ENCODE measurements at places on chromosomes 2 and 18. TPM values are rescaled to one million over a fixed set of nuclear protein-coding genes. Genes with fewer than 3 reads are reported as not detected.

DNA sequence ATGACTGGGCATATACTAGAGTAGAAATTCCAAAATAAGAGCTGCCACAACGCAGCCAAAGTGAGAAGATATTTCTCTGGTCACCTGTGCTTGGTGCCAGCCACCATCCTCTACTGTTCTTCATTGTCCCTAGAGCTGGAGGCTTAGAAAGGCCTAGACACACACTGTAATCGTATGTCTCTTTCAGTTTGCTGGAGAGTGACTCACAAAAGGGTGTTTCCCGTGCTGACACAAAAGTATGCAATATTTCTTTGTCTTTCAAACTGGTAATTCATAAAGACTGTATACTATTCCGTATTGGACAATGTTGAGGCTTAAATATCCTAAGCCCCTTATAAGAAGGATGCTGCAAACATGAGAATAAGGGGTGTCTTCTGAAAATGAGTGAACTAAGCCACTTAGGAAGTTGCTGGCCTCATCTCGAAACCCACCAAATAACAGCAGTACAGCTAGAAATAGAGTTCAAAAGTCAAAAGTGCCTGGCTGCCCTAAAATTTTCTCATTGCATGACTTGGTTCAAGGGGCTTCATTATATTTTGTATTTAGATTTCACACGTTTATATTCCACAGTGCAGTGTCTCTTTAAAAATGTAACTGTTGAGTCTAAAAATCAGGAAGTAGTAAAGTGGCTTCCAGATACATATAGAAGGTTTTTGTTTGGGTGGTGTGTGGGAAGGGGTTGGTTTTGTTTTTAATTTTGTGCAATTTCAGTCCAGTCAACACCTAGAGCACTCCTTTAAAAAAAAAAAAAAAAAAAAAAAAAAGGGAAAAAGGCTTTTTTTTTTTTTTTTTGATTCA lies 601.1 kb downstream of the ARHGAP15 start:
- no peak for DNase-seq

- DNase-seq, result no peak
Measured at GRCh38 chr2:217650229-217650628, 352.6 kb downstream of the TNS1 start.

- DNase-seq, result no peak
Measured at GRCh38 chr2:75925331-75926024, 214.8 kb upstream of the GCFC2 start.

DNA sequence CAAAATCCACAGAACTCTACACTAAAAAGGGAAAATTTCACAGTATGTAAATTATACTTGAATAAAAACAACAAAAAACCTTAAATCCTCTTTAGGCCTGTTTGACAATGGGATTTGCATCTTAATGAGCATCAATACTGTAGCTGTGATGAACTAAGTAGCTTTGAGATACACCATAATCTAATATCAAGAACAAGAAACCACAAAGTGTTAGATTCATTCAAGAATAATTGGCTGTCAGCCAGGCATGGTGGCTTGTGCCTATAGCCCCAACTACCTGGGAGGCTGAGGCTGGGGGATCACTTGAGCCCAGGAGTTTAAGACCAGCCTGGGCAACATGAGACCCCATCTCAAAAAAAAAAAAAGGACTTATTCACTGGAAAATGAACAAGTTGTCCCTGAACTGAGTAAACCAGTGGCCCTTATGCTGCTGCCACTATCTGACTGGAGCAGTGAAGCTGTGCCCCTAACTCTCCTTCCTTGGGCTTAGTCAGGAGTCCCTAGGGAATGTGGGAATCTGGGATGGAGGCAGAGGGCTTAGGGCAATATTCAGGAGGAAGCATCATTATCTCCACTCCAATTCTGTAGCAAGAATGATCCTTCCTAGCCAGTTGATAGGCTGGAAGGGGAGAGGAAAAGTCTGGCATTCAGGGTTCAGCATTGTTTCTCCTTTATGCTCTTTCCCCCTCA lies 88.5 kb downstream of the PRKCE start:
- DNase-seq, result no peak

DNA sequence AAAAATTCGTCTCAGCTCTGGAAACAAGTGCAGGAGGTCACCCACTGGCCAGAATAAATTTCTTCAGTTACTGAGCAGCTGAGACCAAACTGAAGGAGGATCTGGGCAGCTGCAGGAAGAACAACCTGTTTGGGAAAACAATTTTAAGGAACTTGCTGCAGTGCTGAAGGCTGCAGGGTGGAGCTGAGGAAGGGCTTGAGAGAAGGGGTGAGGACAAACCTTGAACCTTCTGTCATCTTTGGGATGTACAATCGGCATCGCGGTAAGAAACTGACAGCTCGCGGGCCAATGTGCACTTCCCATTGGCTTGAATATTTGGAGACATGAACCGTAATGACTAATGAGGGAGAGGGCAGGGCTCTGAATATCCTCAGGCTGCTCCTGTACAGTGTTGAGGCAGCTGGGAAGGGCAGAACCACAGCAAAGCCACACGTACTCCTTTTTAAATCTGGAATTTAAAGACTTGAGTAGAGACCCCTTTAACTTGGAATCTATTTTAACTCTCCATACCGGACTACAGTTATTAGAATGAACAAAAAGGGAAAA lies 90.3 kb downstream of the TACR1 start:
- DNase-seq, result no peak

DNA sequence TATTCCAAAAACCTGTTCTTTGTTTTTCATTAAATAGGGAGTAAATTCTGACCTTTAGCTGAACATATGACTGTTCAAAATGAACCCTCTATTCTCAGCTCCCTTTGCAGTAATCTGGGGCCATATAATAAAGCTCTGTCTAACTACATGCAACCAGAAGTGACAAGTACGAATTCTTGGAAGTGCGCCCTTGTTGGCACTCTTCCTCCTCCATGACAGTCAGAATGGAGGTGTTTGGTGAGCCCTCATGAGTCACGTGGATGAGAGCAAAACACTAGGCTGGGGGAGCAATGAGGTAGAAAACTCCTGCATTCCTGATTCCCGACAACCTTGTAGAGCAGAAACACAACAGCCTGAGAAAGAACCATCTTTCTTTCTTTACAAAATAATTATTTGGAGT lies 552.9 kb downstream of the FBXO15 start:
- DNase-seq, result no peak

- no peak for DNase-seq
Measured at GRCh38 chr2:61658841-61659780, 121.0 kb upstream of the XPO1 start.

GRCh38 chr2:129233166-129233565 lies 746.3 kb upstream of the RAB6C start:
- DNase-seq, result no peak

GRCh38 chr18:64245126-64245861 lies 96.4 kb upstream of the LINC00305 start:
- no peak for DNase-seq

DNA sequence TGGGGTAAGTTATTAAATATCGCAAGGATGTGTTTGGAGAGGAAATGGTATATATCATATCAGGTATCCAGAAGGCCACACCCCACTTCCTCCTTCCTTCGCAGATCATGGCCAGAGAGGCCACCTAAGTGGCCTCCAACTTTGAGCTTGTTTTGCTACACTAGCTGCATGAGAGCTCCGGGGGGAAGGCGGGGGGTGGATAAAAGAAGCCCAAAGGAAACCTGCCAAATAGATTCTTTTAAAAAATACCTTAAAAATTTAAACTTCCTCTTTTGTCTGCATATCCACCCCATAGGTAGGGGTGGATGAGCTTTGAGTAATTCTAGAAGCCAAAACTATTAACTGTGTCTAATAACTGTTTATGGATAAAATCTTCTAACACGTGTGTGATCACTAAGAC lies 5.7 kb upstream of the TTR start:
- DNase-seq, result no peak

DNA sequence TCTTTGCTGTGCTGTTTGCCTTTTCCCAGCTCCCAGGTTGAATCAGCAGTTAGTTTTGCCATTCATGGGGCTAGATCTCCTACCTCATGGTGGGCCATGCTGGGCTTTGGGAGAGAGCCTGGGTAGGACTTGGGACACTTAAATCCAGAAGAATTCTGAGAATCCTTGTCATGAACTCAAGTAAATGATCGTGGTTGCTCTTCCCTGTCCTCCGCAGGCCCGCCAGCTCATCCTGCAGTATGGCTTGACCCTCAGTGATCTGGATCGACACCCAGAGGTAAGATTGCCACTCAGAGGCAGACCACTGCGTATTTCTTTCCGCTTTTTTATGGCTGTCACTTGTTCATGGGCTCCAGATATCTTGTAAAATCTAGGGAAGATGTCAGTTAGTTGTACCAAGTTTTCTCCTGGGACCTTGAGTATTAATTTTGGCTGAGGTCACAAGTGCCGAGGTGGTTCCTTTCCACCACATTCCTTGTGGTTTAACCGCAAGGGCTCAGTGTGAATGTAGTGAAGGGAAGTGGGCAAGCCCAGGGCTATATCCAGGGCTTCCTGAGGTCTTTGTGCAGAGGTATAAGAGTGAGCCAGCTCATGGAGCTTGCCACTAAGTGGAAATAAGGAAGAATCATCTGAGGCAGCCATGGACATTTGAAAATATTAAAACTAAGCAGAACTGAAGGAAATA lies 37.7 kb downstream of the RPIA start:
- no peak for DNase-seq

DNA sequence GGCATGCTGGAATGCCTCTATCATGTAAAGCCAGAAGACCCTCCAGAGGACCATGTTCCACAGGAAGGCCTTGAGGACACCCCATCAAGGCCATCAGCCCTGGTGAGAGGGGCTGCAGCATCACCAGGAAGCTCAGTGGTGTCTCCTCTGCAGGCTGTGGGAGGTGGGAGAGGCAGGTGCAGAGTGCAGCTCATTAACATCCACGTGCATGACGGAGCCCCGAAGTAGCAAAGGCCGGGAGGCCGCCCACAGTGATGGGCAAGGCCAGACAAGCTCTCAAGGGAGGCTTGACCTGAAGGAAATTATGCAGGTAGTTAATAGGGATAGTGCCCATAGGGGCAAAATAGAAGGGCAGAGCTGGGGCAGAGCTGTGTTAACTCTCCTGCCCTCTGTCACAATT lies 30.3 kb upstream of the SMCHD1 start:
- no peak for DNase-seq

DNA sequence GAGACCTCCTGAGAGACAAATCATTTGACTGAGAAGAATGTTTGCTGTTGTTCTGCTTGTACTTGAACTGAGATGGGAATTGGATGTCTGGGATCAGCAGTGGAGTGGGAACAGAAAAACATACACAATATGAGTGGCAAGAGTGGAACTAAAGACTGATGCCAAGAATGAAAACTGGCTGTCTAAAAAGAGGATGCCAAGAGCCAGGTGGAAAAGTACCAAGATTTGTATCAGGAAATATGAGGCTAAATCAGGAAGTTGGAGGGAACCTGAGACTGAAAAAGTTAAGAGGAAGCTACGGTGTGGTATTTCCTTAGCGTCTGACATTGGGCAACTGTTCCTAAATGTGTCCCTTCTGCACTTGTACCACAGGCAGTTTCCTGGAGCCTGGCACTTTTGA lies 440.9 kb upstream of the CELF4 start:
- DNase-seq, result no peak

COPS8 gene
- total RNA-seq, result 31.5 TPM

FBXO36 gene
- 2.1 TPM for total RNA-seq

FRZB gene
- total RNA-seq, result 5.9 TPM

ABCG5 gene
- total RNA-seq, result not detected

CNDP2 gene
- total RNA-seq, result 148 TPM

ATRAID gene
- total RNA-seq, result 88.8 TPM

EMX1 gene
- total RNA-seq, result 1.6 TPM

ONECUT2 gene
- total RNA-seq, result 0.06 TPM

Data from mucosa of descending colon (tissue), 3 donors.